ENCODE measurements at places on chromosomes 3 and 15.

GRCh38 chr15:31024979-31025378 is 33.6 kb upstream of the MTMR10 start:
- no peak for DNase-seq

GRCh38 chr15:26771578-26772153 is 1.2 kb downstream of the GABRB3 start:
- peak; percentile 84 for DNase-seq

DNA sequence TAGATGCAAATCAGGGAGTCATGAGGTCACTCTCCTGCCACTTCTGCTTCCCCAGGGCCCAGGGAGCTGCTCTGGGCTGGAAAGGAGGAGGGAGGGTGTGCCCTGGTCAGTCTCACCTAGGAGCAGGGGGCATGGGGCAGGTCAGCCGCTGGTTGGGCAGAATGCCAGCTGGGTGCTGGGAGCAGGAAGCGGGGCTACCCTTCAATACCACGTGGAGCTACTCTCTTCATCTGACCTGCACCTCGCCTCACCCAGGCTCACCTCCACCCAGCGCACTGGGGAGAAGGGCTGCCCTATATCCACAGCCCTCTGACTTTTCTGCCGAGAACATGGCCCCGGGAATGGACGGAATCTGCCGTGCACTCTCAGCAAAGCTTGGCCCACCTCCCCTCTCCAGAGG is 15.1 kb downstream of the NTRK3 start:
- no peak for DNase-seq

GRCh38 chr3:21672303-21672702 is 78.7 kb downstream of the ZNF385D start:
- DNase-seq, result no peak

Data from right forelimb (tissue), 1 donor.